ENCODE measurements at places on chromosomes 1 and 21. TPM values are rescaled to one million over a fixed set of nuclear protein-coding genes. Genes with fewer than 3 reads are reported as not detected.

OVAAL gene
- total RNA-seq = not detected

DNA sequence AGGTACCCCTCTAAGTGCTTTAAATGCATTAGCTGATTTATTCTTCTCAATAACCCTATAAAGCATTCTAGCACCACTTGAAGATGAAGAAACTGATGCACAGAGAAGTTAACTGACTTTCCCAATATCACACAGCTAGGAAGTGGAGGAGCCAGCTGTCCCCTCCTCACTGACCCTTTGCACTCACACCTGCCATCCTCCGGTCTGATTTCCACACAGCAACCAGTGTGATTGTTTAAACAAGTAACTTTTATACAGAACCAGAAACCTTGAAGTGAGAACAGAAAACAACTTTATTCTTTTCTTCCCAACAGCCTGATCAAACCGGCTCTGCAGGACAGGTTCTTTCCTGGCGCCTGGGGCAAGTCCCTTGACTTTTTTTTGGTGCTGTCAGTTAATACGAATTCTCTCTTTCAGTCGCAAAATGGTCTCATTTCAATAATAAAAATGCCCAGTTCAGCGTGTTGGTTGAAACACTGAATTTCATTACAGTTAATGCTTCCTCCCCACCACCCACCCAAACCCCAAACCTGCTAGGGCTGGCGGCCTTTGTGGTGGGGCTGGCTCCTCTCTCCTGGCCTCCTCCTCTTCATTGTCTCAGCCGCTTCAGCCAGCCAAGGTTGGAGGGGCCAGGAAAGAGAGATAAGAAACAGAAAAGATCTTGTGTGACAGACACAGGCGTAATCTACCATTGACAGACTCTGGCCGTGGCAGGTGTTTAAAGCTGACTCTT lies 26.4 kb upstream of the EEIG2 start:
- no peak for DNase-seq

DNA sequence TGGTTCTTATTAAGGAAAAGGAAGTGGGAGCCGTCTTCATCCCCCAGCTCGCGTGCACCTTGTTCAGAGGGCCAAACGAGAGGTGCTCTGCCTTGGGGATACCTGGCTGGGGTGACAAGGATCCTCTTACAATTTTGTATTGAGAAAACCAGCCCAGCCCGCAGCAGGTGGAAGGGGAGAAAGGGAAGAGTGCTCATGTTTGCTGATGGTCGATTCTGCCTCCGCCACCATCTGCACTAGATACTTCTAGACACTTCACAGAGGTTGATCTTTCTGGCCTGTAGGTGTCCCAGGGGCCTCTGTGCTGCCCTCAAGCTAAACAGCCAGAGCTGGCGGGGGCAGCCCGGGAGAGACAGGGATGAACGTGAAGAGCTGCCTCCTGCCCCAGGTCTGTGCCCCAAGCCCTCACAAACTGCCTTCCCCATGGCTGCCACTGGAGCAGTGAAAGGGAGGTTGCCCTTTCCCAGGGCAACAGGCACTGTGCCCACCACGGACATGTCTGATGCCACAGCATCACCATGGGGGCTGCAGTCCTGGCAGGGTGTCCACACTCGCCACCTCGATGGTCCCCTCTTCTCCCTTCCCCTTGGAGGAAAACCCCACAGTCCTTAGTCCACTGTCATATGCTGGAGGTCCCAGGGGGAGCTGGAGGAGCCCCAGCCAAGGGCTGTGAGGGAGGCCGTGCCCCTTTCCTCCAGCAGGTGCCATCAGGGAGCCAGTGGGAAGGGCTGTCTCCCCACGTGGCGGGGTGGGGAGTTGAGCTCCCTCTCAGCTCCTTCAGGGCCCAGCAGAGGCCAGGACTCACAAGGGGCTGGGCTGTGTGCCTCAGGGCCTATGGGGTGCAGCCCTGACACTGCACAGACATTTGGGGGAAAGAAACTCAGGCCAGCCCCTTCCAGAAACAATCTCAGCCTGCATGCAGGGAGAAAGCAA lies 8.1 kb downstream of the ADPRS start:
- no peak for DNase-seq

RGS13 gene
- total RNA-seq = 0.95 TPM

GRCh38 chr1:42847111-42847595 lies 740 bp downstream of the ZNF691 start:
- no peak for DNase-seq

KLF17 gene
- total RNA-seq = not detected

- DNase-seq = no peak
These were observed 15.2 kb downstream of the PM20D1 start for GRCh38 chr1:205834751-205835150.

- DNase-seq = no peak
These were observed 234.3 kb upstream of the NFIA start for GRCh38 chr1:60847855-60848582.

DNA sequence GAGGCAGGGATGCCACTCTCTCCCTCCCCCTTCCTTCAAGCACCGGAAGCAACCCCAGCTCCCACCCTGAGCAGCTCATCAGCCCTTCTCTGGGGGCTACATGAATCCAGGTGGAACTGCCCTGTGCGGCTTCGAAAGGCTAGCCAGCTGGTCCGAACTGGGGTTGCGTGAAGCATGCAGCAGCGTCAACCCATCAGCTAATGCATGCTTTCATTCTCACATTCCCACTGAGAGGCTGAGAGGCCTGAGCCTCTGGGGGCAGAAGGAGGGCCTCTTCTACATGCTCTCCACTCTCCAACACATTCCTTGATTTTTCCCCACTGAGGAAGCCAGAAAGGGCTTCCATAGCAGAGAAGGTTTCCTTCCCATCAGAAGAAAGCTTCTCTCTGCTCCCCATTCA lies 5.6 kb downstream of the RXRG start:
- DNase-seq = no peak

DNA sequence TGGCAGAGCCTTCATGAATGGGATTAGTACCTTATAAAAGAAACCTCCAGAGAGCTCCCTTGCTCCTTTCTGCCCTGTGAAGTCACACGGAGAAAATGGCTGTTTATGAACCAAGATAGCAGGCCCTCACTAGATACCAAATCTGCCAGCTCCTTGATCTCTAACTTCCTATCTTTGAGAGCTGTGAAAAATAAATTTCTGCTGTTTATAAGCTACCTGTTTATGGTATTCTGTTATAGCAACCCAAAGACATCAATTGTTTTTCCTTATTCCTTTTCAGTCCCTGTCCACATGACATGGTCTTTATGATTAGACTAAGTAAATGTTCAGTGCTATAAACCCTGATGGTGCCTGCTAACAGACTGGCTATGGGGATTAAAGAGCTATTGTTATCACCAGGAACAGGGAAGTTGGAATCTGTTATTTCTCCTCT lies 9.7 kb upstream of the STIL start:
- DNase-seq = no peak

GRCh38 chr1:243848858-243849420 lies 1.1 kb downstream of the AKT3 start:
- DNase-seq = peak; percentile 85

DNA sequence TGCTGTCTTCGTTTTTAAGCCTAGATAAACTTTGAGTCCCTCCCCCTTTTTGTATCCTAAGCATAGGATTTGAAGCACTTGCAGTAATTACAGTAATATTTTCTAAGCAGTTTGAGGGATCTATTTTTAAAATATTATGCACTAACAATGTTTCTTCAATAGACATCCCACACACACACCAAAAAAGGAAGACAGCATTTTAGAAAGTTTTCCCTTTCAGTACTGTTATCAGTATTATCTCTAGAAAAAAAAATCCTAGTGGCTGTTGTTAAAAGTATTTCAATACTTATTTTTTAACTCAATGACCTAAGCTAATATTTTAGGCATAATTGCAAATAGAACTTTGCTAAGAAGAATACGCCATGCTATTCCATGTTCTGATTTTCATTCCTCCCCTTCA lies 15.1 kb downstream of the MCOLN3 start:
- no peak for DNase-seq

TSPAN1 gene
- total RNA-seq = 8.9 TPM

GRCh38 chr1:3673381-3674099 lies 21.2 kb downstream of the TP73 start:
- DNase-seq = no peak

FAM151A gene
- not detected for total RNA-seq

SLC44A5 gene
- total RNA-seq = 0.68 TPM

DNA sequence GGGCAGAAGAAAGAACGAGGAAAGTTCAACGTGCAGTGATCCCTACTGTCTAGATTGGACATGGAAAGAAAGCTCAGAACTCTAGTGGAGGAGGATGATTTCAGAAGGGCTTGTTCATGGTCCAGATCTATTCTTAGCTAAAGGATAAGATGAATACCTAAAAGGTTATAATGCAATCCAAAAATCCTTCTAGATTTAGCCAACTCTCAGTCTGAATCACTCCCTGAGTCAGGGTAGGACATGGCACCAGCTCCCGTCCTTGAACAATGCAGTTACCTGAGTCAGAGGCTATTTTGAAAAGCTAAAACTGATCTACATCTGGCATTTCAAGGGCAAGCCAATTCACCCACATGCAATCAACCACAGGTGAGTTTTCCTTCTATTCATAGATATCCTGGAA lies 38.8 kb upstream of the HIVEP3 start:
- DNase-seq = no peak

DNA sequence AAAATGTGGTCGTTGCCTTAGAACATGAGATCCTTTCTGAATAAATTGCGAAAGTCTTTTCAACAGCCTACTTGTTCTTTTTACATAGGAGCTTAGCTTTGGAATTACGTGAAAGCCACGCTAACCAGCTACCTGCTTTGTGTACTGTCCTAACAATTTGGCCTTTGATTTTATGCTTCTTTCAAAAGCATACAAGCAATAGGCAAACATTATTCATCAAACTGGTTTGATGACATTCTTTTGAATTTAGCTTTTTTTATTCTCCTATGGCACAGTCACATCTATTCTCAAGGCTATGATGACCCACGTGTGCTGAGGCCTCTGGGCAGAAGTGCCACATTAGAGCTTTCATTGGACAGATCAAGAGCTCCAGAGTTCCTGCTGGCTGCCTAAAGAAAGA lies 178.0 kb upstream of the DPT start:
- no peak for DNase-seq

DNA sequence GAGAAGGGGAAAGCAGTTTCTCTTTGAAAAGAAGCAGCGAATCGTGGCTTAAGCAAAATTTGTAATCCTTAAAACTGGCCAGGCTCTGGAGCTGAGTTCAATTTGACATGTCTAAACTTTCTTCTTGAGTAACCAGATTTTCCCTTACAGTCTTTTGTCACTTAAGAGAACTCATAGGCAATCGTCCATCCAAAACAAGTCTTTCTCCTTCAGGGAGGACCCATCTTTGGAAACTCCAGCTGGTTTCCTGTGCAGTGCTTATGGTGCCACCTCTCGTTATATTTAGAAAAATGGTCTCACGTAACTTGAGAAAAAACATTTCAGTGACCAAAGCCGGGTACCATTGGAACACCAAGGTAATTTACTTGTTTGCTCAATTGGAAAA lies 1.8 kb upstream of the PTTG1IP start:
- no peak for DNase-seq

RNU1-1 gene
- total RNA-seq = under 0.01 TPM

- DNase-seq = no peak
These were observed 246.7 kb upstream of the NFIA start for GRCh38 chr1:60835649-60836048.

DNA sequence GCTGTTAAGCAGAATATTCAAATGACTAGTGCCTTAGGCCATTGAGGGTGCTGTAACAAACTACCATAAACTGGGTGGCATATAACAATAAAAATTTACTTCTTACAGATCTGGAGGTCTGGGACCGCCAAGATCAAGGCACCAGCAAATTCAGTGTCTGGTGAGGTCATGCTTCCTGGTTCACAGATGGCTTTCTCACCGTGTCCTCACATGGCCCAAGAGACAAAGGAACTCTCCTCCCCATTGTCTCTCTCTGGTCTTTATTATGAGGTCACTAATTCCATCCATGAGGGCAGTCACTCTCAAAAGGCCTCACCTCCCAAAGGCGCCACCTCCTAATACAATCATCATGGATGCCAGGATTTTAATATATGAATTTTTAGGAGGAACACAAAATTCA lies 127.3 kb downstream of the GABPA start:
- no peak for DNase-seq

Measured in sigmoid colon (tissue), 7 donors.